ENCODE measurements at places on chromosomes 13 and 19. TPM values are rescaled to one million over a fixed set of nuclear protein-coding genes. Genes with fewer than 3 reads are reported as not detected.

Gene CRB3
- total RNA-seq = not detected

Gene FCHO1
- 1.0 TPM for total RNA-seq

Gene TPM4
- 95.4 TPM for total RNA-seq

Gene AKT1S1
- total RNA-seq = 35.8 TPM
